ENCODE measurements at places on chromosomes 1 and 21.

DNA sequence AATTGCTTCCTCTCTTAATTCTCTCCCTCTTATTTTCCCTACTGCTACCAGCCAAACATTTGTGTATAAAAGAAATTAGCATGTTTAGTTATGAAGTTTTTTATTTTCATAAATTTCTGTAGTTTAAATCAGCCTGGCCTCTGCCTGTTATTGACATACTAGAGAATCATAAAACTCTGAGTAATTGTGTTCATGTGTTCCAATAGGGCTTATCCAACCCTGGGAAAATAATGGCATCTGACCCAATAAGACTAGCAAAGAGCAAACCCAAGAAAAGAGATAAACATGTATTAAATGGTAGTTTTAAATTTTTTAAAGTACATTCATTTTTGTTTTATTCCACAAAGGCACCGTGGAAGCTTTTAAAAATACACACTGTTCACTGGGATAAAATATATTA, 404.3 kb downstream of the HLX start:
- no peak for DNase-seq

DNA sequence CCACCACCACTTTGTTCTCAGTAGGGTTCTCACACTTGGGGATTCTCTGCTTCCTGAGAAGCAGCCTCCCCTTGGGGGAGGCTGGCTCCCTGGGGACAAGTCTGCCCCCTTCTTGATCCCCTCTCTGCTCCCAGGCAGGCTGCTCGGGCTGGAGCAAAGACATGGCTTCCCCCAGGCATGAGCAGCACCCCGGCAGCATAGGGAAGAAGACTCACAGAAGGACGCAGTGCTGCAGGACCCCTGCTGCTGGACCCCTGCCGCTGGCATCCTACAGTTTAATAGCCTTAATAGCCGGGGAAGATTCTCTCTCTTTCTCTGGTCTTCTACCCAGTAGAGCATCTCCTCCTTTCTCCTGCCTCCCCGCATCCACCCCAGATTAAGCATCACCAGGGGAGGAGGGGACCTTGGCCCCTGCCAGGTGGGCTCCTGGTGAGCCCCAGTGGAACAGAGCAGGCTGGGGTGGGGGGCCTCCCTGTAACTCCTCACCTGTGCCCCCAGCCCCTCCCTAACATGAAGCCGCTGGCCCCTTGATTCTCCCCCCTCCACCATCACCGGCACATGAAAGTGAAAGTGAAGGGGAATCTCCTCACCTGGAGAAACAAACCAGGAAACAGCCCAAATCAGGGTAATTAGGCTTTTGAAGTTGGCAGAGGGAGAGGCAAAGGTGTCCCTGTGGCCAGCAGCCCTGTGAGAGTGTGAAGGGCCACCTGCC, 2.5 kb downstream of the WNT3A start:
- no peak for DNase-seq

GRCh38 chr1:109777436-109777835, 13.7 kb upstream of the EPS8L3 start:
- DNase-seq, result no peak

- DNase-seq, result no peak
Measured at GRCh38 chr1:27630859-27631491, 4.0 kb downstream of the FGR start.

GRCh38 chr21:36615274-36615964, 83.5 kb upstream of the SIM2 start:
- no peak for DNase-seq

DNA sequence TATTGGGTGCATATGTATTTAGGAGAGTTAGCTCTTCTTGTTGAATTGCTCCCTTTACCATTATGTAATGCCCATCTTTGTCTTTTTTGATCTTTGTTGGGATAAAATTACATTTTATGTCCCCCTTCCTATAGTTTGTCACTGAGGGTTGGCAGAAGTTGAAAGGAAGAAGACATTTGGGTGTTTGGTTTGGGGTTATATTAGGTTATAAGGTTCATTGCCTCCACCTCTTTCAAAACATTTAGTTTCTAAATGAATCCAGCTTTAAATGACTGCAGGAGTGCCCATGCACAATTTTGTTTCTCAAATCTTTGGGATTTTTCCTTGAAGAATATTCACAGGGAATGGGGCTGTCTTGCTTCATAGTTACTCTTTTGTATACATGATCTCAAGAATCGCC, 14.6 kb upstream of the LGALS8 start:
- DNase-seq, result no peak

- DNase-seq, result no peak
Measured at GRCh38 chr1:212727386-212728181, 27.9 kb upstream of the BATF3 start.

GRCh38 chr1:218164111-218164929, 120.8 kb upstream of the RRP15 start:
- DNase-seq, result peak; percentile 11

GRCh38 chr1:207958376-207959139, 47.6 kb upstream of the CD34 start:
- DNase-seq, result no peak

GRCh38 chr1:42350086-42350485, 15.1 kb upstream of the FOXJ3 start:
- no peak for DNase-seq

GRCh38 chr1:23400324-23401114, 24.0 kb downstream of the TCEA3 start:
- no peak for DNase-seq

DNA sequence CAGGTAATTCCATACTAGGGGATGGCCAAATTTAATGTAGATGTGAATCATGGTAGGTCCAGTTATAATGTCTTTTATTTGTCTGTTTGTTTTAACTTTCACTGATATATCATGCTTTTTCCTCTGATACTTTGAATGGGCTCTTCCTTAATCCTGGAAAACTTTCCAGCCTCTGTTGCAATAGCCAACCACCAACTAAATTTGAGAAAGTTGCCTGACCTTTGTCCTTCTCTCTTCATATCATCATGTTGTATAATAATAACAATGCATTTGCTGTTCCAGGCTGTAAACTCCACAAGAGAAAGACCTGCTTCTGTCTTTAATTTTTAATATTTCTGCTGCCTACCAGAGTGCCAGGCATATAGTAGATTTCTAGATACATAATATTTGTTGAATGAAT, 146.1 kb downstream of the HMCN1 start:
- no peak for DNase-seq

DNA sequence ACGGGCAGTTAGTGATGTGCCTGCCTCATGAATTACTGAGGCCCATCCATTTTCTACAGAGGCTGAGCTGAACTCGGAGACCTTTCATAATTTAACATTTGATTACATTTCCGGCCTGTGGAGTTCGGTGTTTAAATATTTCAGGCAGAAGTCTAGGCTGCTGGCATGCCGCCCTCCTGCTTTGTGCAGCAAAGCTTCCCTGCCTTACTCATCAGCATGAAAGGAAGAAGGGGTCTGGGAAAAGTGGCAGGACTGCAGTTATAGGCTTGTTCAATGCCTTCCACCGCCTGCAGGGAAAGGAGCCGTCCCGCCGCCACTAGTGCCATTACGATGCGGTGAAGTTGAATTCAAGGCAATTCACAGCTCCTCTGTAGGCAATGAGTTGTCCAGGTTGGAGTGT, 527.9 kb downstream of the NPHP4 start:
- peak; percentile 84 for DNase-seq

- DNase-seq, result no peak
Measured at GRCh38 chr1:11598461-11598860, 55.8 kb downstream of the FBXO2 start.

DNA sequence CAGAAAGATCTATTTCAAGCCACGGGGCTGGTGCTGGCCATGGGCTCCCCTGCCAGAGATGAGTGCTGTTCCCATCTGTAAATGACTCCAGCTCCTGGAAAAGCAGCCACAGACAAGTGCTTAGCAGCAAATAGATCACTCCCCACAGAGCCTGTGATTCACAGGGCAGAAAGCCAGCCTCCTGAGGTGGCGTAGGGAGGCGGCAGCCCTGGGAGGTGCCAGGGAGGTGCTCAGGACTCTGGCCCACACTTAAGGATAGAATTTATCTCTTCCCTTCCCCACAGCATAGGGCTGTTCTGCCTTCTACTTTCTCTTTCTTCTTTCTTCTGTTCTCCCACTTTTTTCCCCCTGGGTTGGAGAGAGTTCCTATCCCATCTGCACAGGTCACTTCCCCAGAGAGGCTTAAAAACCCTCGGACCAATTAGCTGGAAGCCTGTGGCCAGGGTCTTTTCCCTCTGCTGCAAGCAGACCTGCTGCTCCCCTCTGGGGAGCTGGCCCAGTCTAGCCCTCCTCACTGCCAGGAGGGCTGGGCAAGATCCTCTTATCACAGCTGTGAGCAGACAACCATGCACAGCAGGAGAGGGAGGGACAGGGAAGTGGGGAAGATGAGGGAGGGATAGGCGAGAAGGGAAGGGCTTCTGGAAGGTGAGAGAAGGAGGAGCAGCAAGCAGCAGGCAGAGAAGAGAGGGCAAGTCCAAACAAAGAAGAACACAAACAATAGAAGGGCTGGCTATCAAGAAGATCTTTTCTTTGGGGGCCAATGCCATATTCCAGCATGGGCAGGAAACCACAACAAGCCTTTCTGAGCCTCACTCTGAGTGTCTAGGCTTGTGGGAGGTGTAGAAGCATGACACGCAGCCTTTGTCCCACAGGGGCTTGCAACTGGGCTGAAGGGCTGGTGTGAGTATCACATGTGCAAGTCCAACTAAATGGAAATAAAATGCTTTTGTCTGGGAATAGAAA, 41.0 kb downstream of the KCND3 start:
- DNase-seq, result peak; percentile 74

DNA sequence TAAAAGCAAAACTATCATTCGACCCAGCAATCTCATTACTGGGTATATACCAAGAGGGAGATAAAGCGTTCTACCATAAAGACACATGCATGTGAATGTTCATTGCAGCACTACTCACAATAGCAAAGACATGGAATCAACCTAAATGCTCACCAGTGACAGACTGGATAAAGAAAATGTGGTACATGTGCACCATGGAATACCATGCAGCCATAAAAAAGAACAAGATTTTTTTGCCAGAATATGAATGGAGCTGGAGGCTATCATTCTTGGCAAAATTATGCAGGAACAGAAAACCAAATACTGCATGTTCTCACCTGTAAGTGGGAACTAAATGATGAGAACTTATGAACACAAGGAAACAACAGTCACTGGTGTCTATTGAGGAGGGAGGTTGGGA, 79.7 kb downstream of the SLC16A1 start:
- DNase-seq, result no peak

DNA sequence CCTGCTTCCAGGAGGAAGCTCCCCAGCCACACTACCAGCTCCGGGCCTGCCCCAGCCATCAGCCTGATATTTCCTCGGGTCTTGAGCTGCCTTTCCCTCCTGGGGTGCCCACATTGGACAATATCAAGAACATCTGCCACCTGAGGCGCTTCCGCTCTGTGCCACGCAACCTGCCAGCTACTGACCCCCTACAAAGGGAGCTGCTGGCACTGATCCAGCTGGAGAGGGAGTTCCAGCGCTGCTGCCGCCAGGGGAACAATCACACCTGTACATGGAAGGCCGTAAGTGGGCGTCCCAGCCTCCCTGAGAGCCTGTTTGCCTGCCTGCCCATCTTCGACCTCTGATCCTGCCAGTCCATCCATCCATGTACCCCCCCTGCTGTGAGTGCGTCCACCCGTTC, 3.6 kb downstream of the ECM1 start:
- peak; percentile 35 for DNase-seq

- DNase-seq, result no peak
Measured at GRCh38 chr21:39625211-39625895, 12.6 kb downstream of the B3GALT5 start.

- no peak for DNase-seq
Measured at GRCh38 chr1:229087339-229087738, 183.6 kb upstream of the RAB4A start.

DNA sequence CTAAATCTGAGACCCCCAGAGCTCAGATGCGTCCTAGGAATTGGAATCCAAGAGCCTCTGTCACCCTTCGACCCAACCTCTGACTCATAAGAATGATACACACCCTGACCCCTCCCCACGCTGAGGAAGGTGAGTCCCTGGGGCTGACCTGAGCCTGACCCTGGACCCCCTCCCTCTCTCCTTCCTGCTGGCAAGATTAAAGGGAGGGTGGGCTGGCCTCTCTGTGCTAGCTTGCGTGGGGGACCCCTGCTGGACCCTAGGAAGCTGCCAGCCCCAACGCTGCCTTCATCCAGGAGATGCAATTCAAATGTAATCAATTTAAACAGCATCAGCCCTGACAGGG, 627 bp downstream of the PLEKHA6 start:
- DNase-seq, result no peak

- peak; percentile 60 for DNase-seq
Measured at GRCh38 chr1:203069030-203069747, 16.6 kb downstream of the MYOG start.

DNA sequence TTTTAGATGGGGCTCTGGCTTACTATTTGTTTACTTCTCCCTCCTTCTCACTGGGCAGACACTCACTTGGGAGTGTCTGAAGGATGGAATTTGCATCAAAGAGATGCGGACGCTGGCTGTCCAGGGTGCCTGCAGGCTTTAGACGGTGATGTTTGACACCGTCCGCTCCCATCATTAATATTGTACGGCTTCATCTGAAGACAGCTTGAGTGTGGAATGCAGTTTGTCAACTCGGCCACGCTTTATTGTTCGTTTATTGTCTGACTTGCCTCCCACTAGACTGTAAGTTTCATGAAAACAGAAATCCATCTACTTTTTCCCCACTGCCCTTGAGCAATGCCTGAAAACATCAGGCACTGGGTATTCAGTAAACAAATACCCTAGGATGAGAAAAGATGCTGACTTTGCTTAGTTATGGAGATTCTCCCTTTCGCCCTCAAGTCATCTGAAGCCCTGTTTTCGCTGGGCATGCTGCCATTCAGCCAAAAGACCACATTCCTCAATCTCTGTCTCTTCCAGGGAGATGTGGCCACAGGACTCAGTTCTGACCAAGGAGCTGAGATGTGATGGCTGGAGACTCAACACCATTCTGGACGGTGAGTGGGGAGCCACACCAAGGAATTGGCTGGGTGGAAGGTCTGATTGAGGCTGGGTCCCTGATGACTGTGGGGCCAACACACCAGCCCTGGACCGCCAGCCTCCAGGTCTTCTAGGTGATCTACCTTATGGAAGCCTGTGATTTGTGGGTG, 87.6 kb downstream of the BCAR3 start:
- no peak for DNase-seq
